Peyer's patch (tissue), 4 donors: ENCODE measurements at places on chromosomes 3 and 15. TPM values are rescaled to one million over a fixed set of nuclear protein-coding genes. Genes with fewer than 3 reads are reported as not detected.
A peak's percentile ranks its signal among the peaks of the same experiment; 100 is the strongest.

GRCh38 chr3:35871009-35871408 lies 231.7 kb downstream of the ARPP21 start:
- DNase-seq = no peak

- DNase-seq = no peak
These were observed 73.0 kb upstream of the GLCE start for GRCh38 chr15:69087366-69087976.

DNA sequence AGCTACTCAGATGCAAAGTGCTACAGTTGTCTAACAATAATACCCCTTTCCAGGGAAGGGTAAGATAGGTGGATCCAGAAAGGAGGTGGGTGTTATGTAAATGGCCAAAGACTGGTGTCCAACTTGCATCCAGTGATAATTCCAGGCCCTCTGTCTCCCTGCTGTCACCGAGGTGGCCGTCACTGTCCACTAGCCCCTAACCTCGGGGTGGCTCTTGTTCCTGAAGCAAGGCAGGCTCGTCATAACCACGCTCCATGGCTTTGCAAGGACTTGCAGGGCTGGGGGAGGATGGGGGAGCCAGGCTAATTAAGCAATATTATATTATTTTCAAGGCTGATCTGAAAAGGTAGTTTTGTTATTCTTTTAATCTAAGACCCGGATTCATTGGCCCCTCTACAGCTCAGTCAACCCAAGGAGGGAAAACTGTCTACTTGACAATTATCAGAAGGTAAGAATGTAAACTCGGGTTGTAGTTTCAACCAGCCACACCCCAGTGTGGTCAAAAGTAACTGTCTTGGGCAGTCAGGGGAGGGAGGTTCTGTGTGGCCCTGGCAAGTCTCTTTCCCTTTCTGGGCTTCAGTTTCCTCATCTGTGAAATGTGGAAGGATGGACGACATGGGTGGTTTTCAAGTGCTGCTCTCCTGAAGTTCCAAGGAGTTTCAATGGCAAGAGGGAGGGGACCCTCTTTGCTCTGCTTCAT lies 220.1 kb upstream of the BHLHE40 start:
- DNase-seq = no peak

DNA sequence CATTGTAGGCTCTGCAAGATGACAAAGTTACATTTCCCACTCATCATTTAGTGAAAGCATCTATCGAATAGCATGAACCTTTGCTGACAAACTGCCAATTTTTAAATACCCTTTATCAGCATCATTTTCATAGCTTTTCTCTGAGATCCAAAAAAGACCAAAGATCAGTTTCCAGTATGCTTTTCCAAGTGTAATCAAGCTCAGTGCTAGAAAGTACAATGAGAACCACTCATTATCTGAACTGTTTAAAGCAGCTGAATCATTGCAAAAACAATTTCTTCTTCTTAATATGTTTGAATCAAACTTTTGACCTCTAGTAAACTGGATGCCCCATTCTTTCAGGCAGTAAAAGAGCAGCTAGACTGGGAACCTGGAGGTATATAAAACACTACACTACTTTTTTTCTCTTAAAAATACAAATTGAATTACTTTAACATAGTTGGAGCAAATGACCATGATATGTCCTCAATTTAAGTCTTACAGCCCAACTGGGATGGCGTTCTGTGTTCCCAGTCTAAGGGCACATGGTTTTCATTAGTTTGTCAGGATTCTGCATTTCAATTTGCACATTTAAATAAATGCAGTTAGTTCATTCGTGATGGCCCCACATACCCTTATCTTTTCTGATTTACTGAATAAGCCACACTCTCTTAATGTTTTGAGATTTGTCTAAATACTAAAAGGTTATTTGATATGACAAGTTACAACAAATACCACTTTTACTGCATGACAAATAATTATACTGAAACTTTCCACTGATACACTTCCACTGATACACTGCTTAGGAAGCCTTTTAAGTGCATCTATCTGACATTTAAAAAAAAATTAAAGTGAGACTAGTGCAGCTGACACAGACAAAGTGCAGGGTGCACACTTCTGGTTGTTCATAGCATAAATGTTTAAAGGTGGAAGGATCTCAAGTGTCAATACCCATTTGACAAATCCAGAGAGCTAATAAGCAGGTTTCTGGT lies 146.0 kb upstream of the FRMD4B start:
- DNase-seq = no peak

DNA sequence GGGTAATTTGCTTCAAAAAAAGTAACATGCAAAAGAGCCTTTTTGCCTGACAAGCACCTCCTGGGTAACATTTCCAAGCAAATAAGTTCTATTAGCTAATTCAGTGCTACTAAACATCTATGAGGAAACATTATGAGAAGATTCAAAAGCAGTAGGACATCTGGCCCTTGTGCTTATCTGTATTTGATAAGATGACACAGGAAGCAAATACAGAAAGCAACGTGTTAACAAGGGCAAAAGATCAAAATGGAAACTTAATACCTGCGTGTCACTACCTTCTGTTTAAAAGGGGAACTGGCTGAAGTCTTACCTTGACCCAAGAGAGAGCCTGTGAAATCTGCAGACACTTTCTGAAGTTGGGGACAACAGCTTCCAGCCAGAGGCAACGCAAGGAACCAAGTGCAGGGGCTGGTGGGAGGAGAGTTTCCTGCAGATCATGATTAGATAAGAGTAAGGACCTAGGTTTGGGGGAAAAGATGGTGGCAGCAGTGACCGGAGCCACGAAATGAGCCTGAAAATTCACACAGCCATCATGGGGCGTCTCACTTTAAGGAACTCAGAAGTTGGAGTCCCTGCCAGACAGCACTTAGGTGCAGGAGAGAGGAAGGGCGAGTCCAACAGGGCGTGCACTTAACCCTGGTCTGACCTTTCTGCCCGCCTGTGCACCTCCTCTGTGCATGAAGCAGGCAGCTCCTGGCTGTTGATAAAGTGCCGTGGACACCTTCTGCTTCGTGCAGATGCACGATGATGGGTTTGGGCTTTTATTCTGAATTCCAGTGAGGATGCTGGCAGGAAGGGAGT lies 153.6 kb upstream of the BHLHE40 start:
- peak; percentile 85 for DNase-seq

DNA sequence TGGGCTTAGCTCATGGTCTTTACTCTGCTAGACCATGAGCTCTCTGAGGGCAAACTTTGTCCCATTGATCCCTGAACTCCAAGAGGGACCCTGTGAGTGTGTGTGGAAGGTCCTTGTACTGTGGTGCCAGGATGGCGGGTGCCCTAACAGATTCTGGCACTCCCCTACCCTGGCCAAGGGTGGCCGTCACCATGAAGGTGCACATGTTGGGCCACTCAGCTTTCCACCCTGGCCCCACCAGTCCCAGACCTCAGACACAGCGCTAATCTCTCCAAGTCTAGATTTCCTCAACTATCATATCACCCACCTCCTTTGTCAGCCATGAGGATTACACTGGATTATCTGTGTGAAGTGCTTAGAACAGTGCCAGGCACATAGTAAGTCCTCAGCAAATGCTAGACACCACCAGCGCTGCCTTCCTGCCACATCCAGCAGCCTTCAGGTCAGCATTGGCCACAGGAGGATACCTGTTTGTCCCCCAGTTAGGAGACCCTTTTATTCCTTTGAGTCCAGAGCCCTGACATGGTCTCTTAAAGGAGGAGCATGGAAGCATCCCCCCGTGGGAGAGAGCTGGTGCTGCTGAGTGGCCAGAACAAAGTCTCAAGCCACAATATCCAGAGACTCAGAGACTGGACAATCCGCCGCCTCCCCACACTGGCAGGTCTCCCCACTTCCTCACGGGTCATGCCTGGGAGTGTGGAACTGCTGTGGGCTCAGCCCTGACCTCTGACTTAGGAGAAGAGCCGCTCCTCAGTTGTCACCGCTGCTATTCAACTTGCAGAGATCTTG lies 44.5 kb upstream of the SLCO2A1 start:
- no peak for DNase-seq

DNA sequence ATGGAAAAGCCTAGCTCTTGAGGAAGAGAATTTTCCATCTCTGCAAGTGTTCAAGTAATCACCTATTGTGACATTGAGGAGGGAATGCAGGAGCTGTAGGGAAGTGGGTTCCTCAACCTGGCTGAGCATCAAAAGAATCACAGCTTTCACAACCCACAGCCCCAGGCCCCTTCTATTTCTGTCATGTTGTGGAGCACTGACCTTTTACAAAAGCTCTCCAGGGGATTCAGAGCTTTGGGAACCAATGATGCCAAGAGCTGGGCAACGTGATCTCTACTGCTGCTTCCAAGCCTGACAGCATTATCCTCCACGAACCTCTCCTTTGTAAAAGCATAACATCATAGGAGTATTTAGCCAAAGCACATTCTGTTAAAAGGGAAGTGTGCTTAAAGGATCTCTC lies 231.1 kb downstream of the ADAMTS9 start:
- DNase-seq = no peak

IGF1R gene
- total RNA-seq = 73.4 TPM

DNA sequence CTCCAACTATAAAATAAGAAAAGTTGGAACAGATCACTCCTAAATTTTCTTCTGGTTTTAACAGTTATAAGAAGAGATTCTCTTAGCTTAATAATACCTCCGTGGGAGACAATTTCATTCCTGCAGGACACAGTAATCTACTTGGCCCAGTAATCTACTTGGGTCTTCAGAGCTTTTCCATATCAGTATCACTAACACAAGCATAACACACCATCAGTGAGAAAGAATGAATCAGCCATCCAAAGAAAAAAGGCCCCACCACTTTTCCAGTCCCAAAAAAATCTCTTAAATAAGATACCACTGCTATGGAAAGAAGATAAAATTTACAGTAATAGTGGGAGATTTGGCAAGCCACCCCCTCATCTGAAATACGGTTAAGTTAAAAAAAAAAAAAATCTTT lies 20.2 kb downstream of the SIN3A start:
- DNase-seq = no peak

DNA sequence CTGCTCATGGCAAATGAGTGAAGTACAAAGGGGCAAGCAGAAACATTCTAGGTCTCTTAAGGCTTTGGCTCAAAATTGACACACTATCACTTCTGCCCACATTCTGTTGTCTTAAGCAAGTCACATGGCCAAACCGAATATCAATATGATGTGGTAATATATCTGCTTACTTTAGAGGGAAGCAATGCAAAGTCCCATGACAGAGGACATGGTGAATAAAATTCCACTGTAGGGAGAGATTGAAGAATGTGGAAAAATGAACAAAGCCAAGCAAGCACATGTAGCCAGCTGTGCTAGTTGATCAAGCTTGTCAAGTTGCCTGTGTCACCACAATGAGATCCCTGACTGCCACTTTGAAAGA lies 11.2 kb upstream of the TBC1D5 start:
- no peak for DNase-seq

DNA sequence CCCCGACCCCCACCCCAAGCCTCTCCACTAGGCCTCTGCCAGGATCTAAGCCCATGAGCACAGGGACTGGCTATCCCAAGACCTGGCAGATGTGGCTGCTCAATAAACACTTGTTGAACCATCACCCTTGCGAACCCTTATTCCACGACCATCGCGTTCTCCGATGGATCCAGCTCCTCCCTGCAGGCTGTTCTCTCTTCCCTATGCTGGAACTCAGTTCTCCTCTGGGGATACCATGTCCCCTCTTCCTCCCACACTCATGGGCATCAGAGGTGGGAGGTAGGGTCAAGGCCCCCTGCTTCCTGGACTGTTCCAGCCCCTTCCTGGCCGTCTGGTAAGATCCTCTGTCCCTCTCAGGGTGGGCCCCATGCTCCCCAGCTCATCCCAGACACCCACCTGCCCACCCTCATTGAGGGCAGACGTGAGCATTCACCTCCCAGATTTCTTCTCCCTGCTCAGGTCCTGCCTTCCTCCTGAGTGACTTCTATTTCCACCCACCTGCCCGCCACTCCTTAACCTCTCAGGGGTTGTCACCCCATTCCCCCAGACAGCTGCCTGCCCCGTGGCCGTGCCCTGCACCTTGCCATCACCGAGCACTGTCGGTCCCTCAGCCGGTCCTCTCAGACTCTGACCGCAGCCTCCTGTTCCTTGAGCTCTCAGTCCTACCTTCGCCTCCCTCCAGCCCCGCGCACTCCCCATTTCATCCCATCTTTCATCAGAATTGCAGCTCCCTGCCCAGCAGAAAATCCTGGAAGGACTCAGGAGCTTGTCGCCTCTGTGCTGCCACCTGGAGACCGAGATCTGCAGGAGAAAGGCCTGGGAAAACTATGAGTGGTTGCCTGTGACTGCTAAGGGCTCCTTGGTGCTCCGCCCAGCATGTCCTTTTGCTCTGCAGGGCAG lies 42.0 kb downstream of the PML start:
- no peak for DNase-seq

DNA sequence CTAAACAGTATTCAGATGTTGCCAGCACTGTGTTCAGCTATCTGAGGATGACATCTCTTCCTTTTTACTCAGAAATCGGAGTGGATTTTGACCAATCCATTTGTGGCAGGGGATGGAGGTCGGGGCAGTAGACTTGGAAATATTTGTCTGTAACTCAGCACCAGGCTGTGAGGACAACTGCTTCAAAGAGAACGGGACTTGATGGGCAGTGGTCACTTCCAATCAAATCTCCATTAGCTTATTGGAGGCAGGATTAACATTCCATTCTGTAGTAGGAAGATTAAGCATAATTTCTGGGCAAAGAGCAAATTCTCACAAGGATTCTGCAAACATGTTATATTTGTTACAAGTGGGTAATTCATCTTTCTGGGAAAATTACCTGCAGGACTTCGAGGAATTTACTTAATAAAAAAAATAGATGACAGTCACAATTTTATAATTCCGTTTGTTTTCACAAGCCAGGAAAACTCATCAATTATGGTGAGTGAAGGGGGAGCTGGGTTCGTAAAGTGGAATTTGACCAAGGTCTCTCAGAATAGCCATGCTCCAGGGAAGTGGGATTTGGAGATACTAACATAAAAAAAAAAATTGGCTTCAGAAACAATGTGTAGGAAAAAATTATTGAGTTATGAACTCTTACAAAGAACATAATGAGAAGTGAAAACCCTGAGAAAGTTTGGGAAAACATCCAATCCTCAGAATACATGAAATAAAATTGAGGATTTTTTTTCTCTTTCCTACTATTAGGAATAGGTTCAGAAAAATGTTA lies 18.1 kb downstream of the CRABP1 start:
- no peak for DNase-seq

- DNase-seq = no peak
These were observed 869.5 kb downstream of the SI start for GRCh38 chr3:164208821-164209220.

MYRIP gene
- total RNA-seq = 6.0 TPM

GRCh38 chr15:77457191-77457904 lies 36.7 kb downstream of the HMG20A start:
- no peak for DNase-seq

MYL3 gene
- total RNA-seq = not detected

GP5 gene
- total RNA-seq = not detected

GRCh38 chr15:82532383-82532990 lies 7.8 kb downstream of the RPS17 start:
- no peak for DNase-seq

GRCh38 chr3:141418751-141419150 lies 50.4 kb downstream of the ZBTB38 start:
- no peak for DNase-seq

EFHB gene
- total RNA-seq = 0.35 TPM

GRCh38 chr15:32844118-32844711 lies 126.4 kb downstream of the GREM1 start:
- no peak for DNase-seq
